ENCODE measurements at places on chromosomes 12 and 14. TPM values are rescaled to one million over a fixed set of nuclear protein-coding genes. Genes with fewer than 3 reads are reported as not detected.
A peak's percentile ranks its signal among the peaks of the same experiment; 100 is the strongest.

SFSWAP gene
- total RNA-seq: 51.4 TPM

- H3K4me1 ChIP-seq: peaks cover 68% of the 10 kb centered on the region
- DNase-seq: no peak
- H3K4me3 ChIP-seq: no peak overlapping the region
These were observed 42.0 kb downstream of the SH2B3 start for GRCh38 chr12:111447571-111448265.

DNA sequence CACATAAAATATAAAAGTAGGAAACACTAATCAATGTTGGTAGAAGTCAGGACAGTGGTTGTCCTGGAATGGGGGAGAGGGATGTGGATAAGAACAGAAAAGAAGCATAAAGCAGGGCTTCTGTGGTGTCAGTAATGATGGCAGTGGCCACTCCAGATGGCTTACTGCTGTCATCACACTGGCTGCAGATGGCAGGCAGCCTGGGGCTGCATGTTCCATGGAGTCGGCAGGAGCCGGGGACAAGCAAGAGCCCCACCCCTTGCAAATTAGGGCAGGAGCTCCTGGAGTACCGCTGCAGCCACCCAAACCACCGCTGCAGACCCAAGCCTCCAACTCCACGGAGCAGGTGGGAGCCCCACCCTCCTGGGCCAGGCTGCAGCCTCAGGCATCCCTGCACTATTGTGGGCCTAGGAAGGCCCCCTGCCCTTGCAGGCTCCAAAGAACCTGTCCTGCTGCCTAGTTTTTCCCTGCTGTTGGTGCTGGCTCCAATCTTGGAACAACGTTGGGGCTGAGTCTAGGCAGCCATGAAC is 28.8 kb upstream of the SLC5A8 start:
- H3K27me3 ChIP-seq: no peaks in the 10 kb centered on the region
- H3K27ac ChIP-seq: no peak overlapping the region
- no peak overlapping the region for H3K4me3 ChIP-seq
- H3K4me1 ChIP-seq: no peaks in the 10 kb centered on the region
- no peaks in the 10 kb centered on the region for H3K36me3 ChIP-seq
- DNase-seq: no peak

PRIMA1 gene
- not detected for total RNA-seq

DNA sequence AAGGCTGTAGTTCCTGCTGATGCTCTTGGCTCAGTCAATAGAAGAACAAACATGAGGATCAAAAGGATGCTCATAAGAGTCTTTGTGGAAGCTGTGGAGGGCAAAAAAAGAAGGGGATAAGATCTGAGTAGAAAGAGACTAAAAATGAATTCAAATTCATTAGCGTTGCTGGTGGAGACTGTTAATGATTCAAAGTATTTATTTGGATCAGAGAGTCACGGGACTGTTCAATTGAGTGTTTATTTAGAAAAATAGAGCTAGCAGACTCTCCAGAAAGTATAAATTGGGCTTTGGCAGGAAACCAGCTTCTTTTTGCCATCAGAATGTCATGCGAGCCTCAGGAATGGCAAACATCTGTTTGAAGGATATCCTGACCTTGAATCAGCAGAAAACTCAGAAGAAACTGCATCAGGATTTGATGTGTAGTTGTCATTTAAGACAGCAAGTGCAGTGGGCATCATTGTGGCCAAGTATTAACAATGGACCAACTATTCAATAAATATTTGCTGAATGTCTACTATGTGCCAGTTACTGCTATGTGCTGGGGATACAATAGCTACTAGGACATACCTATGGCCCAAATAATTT is 126.4 kb downstream of the TBC1D30 start:
- H3K27ac ChIP-seq: no peak overlapping the region
- H3K36me3 ChIP-seq: no peaks in the 10 kb centered on the region
- H3K4me3 ChIP-seq: no peak overlapping the region
- DNase-seq: no peak
- H3K4me1 ChIP-seq: no peaks in the 10 kb centered on the region

KRT79 gene
- total RNA-seq: not detected

DNA sequence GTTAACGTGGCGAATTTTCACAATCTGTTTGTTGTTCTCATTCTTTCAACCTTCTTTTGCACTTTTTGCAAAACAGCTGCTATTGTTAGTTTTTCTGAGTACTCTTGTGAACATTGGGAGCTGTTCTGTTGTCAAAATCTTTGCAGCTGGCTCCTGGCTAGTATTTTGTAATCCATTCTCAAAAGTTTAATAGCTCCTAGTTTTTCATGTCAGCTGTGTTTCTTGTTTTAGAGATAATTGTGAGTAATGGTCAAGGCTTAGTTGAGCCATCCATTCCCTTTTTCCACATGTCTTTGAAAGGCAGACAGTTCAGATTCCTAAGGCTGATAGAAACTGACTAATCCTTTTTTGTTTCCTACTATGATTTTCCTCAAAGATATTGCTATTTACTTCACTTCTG is 39.1 kb upstream of the CRADD start:
- no peak overlapping the region for H3K4me3 ChIP-seq
- H3K27ac ChIP-seq: no peak overlapping the region
- peaks cover 27% of the 10 kb centered on the region for H3K27me3 ChIP-seq
- H3K4me1 ChIP-seq: no peaks in the 10 kb centered on the region

GPR132 gene
- 44.2 TPM for total RNA-seq

DNA sequence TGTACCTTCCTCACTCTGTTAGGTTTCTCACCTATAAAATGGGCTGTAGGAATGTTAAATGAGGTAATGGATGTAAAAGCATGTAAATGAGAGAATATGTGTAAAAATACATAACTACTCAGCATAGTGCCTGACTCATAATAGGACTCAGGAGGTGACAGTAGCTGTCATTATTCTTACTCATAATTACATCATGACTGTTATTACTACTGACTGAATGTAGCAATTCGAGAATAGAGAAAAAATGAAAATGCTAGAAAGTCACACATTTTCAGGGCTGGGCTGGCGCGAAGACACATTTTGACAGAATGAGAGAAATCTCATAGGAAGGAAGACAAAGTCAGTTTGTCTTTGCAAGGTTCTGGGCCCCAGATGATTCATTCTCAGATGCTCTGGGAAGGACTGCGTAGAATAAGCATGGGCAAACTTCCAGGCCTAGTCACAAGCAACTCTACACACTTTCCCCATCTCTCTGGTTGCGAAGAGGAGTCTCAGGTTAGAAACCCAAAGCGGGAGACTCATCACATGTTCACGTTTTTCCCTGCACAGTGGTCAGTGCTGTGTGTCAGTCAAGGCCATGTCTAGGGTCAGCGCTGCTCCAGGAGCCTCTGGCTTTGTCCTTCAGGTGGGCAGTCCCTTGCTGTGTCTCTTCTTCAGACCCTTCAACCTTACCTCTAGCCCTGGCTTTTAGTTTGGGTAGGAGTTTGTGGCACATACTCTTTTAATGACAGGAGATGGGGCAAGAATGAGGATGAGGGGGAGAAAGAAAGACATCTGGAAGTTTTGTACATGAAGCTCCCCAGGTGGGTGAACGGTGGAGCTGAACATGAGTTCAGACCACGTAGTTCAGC is 8.4 kb downstream of the GPRC5A start:
- peaks cover 7% of the 10 kb centered on the region for H3K27me3 ChIP-seq
- no peak for DNase-seq
- no peak overlapping the region for H3K4me3 ChIP-seq

DNA sequence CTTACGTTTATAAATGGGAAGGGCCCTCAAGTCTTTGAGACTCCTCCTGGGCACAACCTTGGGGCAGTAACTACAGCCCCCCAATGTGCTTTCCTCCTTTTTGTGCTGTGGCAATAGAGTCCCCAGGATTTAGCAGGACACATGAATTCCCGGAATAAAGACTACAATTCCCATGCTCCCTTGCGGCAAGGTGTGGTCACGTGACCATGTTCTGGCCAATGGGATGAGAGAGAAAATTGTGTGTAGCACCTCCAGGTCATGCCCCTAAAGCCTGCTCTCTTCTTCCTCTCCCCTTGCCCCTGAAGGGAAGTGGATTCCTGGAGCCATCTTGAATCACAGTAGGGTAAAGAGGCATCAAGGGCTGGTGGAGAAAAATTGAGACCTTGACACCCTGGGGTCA is 295.1 kb upstream of the SFSWAP start:
- H3K27ac ChIP-seq: no peak overlapping the region
- H3K4me3 ChIP-seq: no peak overlapping the region
- H3K27me3 ChIP-seq: no peaks in the 10 kb centered on the region
- no peaks in the 10 kb centered on the region for H3K4me1 ChIP-seq

- peak; percentile 39 for DNase-seq
- no peaks in the 10 kb centered on the region for H3K36me3 ChIP-seq
- H3K27ac ChIP-seq: no peak overlapping the region
- no peak overlapping the region for H3K4me3 ChIP-seq
- H3K27me3 ChIP-seq: peaks cover 29% of the 10 kb centered on the region
These were observed 165.8 kb downstream of the EMP1 start for GRCh38 chr12:13362260-13362841.
